ENCODE measurements at places on chromosomes 5 and 9.

DNA sequence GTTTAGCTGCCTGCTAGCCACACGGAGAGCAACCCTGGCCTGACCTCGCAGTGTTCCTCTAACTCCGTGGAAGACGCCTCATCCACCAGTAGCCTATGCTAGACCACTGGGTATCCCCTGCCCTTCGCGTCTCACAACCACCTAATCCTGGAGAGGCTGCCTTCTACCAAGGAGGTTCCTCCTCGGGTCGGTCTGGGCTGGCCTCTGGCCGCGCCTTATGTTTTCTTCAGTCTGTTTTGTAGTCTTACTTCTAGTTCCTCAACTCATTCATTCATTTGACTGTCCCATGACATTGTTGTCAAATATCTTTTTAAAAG lies 1.6 kb upstream of the TPM2 start:
- H3K27ac ChIP-seq: peak overlapping the region; percentile 89
- H3K27me3 ChIP-seq: no peaks in the 10 kb centered on the region
- H3K36me3 ChIP-seq: no peaks in the 10 kb centered on the region
- H3K4me1 ChIP-seq: peaks cover 10% of the 10 kb centered on the region
- DNase-seq: no peak
- H3K4me3 ChIP-seq: peak overlapping the region; percentile 96

GRCh38 chr9:128128836-128129590 lies 1.5 kb upstream of the PTGES2 start:
- peak overlapping the region; percentile 96 for H3K4me3 ChIP-seq
- peaks cover 19% of the 10 kb centered on the region for H3K27me3 ChIP-seq
- H3K36me3 ChIP-seq: no peaks in the 10 kb centered on the region
- peaks cover 27% of the 10 kb centered on the region for H3K4me1 ChIP-seq
- DNase-seq: no peak
- peak overlapping the region; percentile 98 for H3K27ac ChIP-seq

DNA sequence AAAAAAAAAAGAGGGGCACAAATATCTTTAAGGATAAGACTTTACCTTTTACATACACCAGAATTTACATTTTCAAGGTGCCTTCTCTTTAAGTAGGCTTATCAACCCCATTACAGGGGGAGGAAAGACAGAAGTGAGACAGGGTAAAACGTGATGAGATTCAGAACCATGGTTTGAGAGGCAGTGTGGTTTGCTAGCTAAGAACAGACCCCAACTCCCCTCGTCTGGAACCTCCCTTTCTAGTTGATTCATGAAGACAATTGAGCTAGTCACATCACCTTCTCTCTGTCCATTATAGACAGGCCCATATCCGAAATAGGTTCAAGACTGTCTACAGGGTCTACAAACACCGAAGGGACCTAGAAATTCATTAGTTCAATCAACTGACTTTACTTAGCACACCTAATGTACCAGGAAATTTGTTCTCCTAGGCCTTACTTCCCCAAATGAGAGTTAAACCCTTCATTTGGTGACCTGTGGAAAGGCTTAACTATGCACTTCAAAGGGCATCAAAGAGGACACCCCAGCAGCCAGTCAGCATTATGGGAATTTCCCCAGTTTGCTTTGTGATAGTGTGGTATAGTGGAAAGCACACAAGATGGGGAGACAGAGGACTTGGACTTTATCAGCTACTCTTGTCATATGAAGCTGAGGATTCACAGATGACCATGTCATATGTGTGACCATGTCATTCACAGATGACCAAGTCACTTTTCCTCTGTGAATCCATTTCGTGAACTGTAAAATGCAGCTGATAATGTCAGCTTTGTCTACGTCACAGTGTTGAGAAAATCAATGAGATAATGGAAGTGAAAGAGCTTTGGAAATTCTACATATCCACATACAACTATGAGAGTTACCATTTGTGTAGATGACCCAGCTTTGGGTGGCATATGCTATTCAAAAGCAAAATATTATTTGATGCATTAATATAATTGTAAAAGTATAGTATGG lies 40.2 kb upstream of the CYFIP2 start:
- peaks cover 3% of the 10 kb centered on the region for H3K4me1 ChIP-seq
- DNase-seq: no peak
- H3K27ac ChIP-seq: no peak overlapping the region
- no peaks in the 10 kb centered on the region for H3K36me3 ChIP-seq
- H3K4me3 ChIP-seq: no peak overlapping the region

GRCh38 chr9:113535756-113536155 lies 72.2 kb downstream of the RGS3 start:
- no peaks in the 10 kb centered on the region for H3K36me3 ChIP-seq
- no peak overlapping the region for H3K27ac ChIP-seq
- no peaks in the 10 kb centered on the region for H3K4me1 ChIP-seq
- DNase-seq: no peak
- no peaks in the 10 kb centered on the region for H3K27me3 ChIP-seq
- no peak overlapping the region for H3K4me3 ChIP-seq

DNA sequence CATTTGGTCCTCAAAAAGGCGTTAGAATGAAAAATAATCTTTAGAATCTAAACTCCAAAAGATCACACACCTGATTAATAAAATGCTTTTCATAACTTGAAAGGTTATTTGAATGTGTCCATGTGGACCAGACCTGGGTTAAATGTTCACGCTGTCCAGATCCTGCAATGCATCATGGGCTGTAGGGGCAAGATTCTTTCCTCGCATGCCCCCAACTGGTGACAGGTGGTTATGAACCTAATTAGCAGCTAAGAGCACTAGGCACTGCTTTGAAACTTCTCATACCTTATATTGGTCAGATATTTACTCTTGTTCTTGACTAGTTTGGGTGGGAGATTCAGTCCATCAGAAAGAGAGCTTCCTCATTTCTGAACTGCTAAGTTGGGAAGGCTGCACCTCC lies 19.3 kb upstream of the PIP5K1B start:
- H3K36me3 ChIP-seq: no peaks in the 10 kb centered on the region
- no peaks in the 10 kb centered on the region for H3K27me3 ChIP-seq
- H3K27ac ChIP-seq: no peak overlapping the region
- H3K4me3 ChIP-seq: no peak overlapping the region
- H3K4me1 ChIP-seq: peaks cover 16% of the 10 kb centered on the region

DNA sequence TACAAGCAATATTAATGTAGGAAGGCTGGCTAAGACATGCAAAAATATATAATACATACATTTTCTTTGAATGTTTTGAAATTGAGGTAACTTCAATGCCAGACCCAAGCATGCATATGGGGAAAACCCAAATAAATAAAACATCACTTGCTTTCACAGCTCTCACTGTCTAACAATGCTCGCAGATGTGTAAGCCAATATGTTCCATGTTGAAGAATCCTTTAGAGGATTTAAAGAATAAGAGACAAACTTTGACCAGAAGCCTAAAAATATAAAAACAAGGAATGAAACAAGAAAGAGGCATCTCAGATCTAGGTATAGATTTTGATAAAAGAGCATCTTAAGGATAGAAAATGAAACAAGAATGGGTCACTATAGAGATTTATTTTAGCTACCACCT lies 354.2 kb downstream of the CDH10 start:
- no peak overlapping the region for H3K27ac ChIP-seq
- H3K4me3 ChIP-seq: no peak overlapping the region
- no peaks in the 10 kb centered on the region for H3K27me3 ChIP-seq
- no peaks in the 10 kb centered on the region for H3K4me1 ChIP-seq
- DNase-seq: no peak

- H3K4me3 ChIP-seq: no peak overlapping the region
- H3K4me1 ChIP-seq: no peaks in the 10 kb centered on the region
- H3K27ac ChIP-seq: no peak overlapping the region
- H3K36me3 ChIP-seq: peaks cover 5% of the 10 kb centered on the region
Observed at GRCh38 chr9:125049212-125050049, 93.9 kb downstream of the SCAI start.

- no peak for DNase-seq
- no peaks in the 10 kb centered on the region for H3K27me3 ChIP-seq
- H3K36me3 ChIP-seq: no peaks in the 10 kb centered on the region
- H3K4me1 ChIP-seq: no peaks in the 10 kb centered on the region
Observed at GRCh38 chr9:15782106-15782505, 229.3 kb downstream of the CCDC171 start.

DNA sequence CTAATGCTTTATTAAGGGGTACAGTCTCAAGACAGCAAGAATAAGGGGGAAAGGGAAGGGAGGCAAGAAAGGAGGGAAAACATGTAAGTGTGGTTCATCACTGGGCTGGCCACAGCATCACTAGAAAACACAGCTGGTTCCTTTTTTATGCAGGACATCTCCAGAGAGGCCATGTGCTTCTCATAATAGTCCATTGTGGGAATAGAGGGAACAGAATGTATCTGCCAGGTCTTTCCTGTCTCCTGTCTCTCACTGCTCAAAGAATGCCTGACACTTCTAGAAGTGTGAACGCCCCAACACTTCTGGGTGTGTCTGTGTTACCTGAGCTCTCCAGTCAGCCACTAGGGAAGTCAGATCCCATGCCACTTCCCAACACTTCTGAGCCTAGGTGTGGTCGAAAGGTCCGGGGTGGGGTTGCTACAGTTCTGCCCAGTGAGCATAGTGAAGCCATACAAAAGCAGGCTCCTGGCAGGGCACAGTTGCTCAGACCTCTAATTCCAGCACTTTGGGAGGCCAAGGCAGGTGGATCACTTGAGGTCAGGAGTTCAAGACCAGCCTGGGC lies 255.6 kb upstream of the SLC30A5 start:
- no peaks in the 10 kb centered on the region for H3K36me3 ChIP-seq
- H3K4me3 ChIP-seq: no peak overlapping the region
- no peaks in the 10 kb centered on the region for H3K4me1 ChIP-seq
- H3K27ac ChIP-seq: no peak overlapping the region
- no peak for DNase-seq

- H3K27me3 ChIP-seq: peaks cover 5% of the 10 kb centered on the region
- peaks cover 13% of the 10 kb centered on the region for H3K4me1 ChIP-seq
- no peaks in the 10 kb centered on the region for H3K36me3 ChIP-seq
- H3K27ac ChIP-seq: no peak overlapping the region
- H3K4me3 ChIP-seq: no peak overlapping the region
Observed at GRCh38 chr5:142866563-142867275, 96.5 kb downstream of the ARHGAP26 start.

DNA sequence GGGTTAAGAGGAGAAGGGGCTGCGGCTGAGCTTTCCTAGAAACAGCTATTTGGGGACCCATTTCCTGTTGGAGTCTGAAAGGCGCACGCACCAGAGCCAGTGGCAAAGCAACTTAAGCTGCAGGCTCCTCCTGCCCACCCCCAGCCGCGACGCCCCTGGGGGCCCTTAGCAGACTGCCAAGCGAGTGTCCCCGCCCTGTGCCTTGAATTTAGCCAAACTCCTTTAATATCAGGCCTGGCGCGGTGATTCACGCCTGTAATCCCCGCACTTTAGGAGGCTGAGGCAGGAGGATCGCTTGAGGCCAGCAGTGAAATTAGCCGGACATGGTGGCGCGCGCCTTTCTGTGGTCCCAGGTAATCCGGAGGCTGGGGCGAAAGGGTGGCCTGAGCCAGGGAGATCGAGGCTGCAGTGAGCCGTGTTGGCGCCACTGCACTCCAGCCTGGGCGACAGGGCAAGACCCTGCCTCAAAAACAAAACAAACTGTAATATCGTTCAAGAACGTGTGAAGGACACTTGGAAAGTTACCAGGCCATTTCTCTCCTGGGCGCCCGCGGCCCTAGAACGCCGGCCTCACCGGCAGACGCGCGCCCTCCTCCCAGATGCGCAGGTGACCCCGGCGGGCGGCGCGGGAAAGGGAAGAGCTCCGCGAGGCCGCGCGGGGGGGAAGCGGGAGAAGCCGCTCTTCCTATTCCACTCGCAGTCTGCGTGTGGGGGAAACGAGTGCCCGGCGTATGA lies 1.0 kb upstream of the F2R start:
- H3K27me3 ChIP-seq: peaks cover 42% of the 10 kb centered on the region
- H3K27ac ChIP-seq: no peak overlapping the region
- no peaks in the 10 kb centered on the region for H3K36me3 ChIP-seq
- H3K4me1 ChIP-seq: peaks cover 34% of the 10 kb centered on the region
- peak overlapping the region; percentile 90 for H3K4me3 ChIP-seq
- DNase-seq: no peak

GRCh38 chr5:157390133-157390532 lies 69.9 kb upstream of the NIPAL4 start:
- peaks cover 1% of the 10 kb centered on the region for H3K4me1 ChIP-seq
- no peaks in the 10 kb centered on the region for H3K27me3 ChIP-seq
- H3K27ac ChIP-seq: peak overlapping the region; percentile 70

- peak overlapping the region; percentile 86 for H3K4me3 ChIP-seq
- no peak for DNase-seq
- no peak overlapping the region for H3K27ac ChIP-seq
- no peaks in the 10 kb centered on the region for H3K36me3 ChIP-seq
- H3K4me1 ChIP-seq: no peaks in the 10 kb centered on the region
Observed at GRCh38 chr5:73625372-73625943, 538 bp upstream of the ARHGEF28 start.

DNA sequence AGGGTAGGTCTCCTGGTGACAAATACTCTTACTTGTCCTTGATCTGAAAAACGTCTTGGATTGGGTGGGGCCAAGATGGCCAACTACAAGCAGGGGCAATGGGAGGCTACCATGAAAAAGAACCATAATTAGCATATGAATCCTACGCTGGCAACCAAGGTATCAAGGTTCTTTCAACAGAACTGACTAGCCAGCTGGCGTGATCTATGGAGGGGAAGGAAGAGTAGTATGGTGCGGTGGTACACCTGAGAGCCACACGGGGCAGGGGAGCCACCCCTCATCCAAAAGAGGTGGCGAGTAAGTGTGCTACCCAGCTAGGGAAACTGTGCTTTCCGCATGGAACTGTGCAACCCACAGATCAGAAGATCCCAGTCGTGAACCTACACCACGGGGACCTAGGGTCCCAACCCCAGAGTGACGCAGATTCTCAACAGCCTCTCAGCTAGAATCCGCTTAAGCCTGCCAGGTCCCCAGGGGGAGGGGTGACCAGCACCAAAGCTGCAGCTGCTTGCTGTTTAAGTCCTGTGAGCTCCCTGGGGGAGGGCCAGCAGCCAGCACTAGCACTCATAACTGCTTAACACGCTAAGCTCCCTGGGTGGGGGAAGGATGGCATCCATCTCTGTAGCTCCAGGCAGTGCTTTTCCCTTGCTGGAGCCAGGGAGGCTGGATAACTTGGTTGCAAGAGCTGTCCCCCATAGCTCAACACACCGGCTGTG lies 334.8 kb downstream of the FBXL17 start:
- DNase-seq: no peak
- no peak overlapping the region for H3K27ac ChIP-seq
- no peak overlapping the region for H3K4me3 ChIP-seq

DNA sequence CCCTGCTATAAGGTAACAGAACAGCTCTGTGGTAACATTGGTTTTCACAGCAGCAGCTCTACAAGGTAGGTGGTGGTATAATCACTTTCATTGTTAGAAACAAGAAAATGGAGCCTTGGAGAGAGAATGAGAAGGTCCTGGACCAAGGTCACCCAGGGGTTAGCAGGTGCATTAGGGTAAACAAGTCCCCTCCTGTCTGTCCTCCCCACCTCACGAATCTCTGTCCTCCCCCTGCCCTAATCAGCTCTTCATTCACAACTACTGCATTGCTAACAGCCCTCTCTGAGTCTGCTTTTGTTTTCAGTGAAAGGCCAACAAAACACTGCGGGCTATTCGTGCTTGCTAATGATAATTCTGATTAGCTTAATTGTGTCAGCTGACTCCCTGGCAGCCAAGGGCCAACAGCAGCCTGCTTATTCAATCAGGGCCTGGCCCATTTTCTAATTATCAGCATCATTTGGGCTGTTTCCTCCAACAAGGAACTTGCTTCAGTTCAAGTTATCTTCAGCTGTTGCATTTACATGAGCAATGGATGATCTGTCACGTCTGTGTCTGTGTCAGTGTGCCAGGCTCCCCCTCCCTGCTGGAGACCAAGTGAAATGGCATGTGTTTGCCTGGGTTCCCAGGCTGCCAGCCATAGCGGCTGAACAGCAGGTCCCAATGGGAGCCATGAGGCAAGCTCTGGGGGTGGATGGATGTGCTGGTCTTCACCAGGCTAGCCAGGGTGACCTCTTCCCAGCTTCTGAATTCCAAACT lies 56.7 kb upstream of the EQTN start:
- peaks cover 55% of the 10 kb centered on the region for H3K4me1 ChIP-seq
- H3K27me3 ChIP-seq: no peaks in the 10 kb centered on the region
- peak overlapping the region; percentile 79 for H3K27ac ChIP-seq
- DNase-seq: no peak
- peaks cover 6% of the 10 kb centered on the region for H3K36me3 ChIP-seq
